GM12892 (cell line): ENCODE measurements at places on chromosomes 6 and 20.

GRCh38 chr20:34110025-34110744 lies 1.9 kb downstream of the EIF2S2 start:
- no peak for DNase-seq

DNA sequence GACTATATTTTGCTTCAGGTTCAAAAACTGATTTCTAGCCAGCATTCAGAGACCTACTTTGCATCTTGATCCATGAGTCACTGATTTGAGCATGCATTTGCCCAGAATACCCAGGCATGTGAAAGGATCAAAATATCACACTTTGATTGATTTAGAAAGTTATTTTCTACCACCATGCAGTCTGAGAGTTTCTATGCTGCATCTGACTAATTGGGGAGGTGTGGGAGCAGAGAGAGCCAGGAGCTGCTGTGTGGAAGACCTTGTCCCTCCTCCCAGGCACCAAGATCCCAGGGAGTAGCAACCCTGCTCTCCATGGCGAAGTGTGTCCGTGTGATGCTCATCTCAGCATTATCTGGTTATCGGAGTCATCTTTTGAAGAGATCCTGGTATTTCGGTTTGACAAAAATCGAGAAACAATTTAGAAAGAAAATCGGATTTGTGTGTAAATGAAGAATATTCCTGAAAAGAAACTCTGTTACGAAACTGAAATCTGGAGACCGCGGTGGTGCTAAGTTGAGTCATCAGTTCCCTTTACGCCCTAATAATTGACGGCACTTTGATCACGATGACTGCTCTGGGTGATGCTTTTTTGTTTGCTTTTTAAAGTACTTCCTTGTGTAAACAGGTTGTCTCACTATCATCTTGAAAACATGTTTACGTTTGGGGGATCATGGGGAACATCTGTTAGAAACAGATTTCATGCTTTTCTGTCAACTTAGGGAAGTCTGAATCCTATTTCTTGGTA lies 193.4 kb downstream of the BACH2 start:
- no peak for DNase-seq

DNA sequence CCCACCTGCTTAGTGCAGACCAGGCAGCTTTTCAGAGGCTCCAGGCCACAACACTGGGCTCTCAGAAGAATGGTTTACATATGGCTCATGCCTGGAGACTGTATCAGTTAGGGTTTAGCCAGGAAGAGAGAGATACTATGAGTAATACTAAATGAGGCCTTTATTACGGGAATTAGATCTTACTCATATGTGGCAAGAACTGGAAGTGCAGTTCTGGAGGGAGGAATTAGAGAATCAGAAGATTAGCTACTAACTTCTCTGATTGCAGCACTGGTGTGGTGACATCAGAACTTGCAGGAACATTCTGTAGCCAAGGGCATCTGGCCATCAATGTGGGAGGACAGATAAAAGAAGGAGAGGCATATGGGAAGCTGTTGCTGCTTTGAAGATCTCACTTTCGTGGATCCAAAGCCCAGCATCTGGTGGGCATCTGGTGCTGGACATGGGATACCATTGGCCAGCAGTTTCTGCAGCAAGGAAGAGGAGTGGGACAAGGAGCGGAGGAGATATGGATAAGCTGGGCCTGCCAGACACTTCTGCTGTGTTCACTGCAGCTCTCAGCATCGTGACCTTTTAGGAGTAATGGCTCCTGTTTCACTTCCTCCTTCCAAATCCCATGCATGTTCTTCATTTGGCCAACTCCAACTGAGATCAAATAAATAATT lies 248.5 kb downstream of the BTBD3 start:
- no peak for DNase-seq

DNA sequence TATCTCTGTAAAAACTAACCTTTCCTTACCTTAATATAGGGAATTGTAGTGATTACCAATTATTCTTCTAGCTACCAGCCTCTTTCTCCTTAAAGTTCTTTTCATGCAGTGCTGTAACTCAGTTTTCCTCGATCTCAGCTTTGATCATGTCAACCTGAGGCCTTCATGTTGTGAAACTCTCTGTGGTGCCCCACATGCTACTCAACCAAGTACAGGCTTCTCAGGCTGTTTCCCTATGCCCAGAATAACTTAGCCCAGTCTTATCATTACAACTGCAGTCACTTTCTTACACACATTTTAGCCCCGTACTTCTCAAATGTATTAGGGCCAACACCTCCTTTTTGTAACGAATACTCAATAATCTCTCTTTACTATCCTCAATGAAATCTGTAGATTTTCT lies 90.1 kb upstream of the SUPT3H start:
- DNase-seq, result no peak

- DNase-seq, result no peak
These were observed 40.3 kb downstream of the MDFI start for GRCh38 chr6:41678511-41679084.

DNA sequence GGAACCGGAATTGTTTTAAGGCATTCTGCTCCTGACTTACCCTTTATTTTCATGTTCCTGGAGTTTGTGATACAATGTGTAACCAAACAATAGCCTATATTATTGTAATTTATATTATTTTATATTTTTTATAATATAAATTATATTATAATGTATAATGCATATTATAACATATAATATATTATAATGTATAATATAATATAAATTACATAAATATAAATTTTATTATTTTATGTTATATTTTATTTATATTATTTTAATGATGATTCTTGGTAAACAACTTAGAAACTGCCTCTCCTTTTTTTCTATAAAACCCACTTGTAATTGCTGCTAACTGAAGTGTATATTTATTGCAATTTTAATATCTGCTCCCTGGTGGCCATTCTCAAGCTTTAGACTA lies 629.1 kb downstream of the MMUT start:
- DNase-seq, result no peak

GRCh38 chr6:79559706-79560105 lies 22.5 kb upstream of the LCA5 start:
- DNase-seq, result no peak

- no peak for DNase-seq
These were observed 280 bp downstream of the SPATA2 start for GRCh38 chr20:49915118-49915379.

- DNase-seq, result no peak
These were observed at the start of gene CCN5 for GRCh38 chr20:44714701-44715498. CCN5 (plus strand) TSS chr20:44715369; CDS start chr20:44715391, 22 bp downstream.

- DNase-seq, result no peak
These were observed 72.0 kb upstream of the INSM1 start for GRCh38 chr20:20295621-20296498.

DNA sequence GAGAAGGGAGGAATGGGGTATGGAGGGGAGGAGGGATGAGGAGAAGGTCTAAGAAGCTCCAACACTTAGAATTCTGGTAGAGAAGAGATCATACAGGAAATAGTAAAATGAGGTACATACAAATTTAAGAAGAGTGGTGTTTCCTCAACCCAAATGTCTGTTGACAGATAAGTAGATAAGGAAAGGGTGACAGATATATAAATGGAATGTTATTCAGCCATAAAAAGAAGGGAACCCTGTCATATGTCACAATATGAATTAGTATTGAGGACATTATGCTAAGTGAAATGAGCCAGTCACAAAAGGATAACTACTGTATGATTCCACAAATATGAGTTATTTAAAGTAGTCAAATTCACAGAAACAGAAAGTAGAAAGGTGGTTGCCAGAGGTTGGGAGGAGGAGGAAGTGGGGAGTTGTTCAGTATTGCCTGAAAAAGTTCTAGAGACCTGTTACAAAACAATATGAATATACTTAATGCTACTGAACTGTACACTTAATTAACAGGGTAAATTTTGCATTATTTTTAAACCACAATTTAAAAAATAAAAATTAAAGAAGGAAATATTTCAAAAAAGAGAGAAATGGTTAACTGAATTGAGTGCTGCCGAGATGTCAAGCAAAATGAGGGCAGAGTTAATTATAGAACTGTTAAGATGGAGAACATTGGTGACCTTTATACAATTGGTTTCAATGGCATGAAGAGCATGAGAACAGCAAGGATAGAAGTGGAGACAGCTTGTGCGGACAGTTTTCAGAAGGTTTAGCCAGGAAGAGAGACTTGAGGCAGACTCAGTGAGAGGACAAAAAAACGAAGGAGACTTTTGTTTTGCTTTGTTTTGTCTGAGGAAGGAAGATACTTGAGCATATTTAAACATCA lies 47.6 kb upstream of the ADGRF4 start:
- DNase-seq, result no peak

DNA sequence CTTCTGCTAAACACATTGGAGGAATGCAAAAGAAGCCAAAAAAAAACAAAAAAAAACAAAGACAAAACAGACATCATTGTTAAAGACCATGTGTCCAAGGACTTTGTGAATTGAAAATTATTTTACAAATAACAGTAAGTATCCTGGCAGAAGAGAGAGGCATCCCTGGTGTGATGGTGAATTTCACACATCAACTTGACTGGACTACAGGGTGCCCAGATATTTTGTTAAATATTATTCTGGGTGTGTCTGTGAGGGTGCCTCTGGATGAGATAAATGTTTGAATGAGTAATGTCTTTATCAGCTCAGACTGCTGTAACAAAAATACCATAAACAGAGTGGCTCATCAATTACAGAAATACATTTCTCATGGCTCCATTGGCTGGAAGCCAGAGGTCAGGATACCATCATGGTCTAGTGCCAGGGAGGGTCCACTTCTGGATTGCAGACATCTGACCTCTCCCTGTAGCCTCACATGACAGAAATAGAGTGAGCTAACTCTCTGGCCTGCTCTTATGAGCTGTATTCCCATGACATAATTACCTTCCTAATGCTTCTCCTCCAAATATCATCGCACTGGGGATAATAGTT lies 12.2 kb upstream of the C6orf118 start:
- no peak for DNase-seq

- no peak for DNase-seq
These were observed 36.4 kb downstream of the HFE start for GRCh38 chr6:26123675-26123946.

GRCh38 chr20:32031007-32031958 lies 20.8 kb upstream of the HCK start:
- peak; percentile 48 for DNase-seq

DNA sequence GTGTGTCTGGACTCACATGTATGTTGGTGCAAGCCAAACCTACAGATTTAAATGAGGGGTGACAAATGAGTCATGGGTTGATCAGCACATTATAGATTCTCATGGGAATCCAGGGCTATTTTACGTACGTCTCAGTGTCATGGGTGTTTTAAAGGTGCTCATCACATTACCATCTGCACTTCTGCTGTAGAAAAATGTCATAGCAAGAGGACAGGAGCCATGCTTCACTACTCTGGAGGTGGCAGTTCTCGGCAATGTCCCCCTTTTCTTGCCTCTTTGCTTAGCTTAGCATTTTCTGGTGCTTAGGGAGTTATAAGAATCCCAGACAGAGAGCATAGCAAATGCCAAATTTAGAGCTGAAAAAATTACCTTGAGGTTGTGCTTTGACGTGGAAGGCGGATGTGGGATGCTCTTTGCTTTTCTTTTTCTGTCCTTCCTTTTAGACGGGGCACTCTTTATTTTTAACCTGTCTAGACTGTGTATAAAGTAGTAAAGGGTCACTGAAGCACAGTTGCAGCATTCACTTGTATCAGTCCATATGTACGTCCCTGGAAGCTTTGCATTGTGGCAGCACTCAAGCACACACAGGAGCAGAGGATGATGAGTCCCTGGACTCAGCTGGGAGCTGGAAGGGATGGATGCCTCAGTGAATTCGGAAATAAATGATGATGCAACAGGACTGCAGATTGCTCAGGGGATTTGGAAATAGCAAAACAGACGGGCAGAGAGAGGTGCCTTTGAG lies 139.7 kb downstream of the SYNDIG1 start:
- DNase-seq, result no peak

- DNase-seq, result no peak
These were observed 9.5 kb upstream of the RAMACL start for GRCh38 chr6:166595949-166596348.

- no peak for DNase-seq
These were observed 144.7 kb downstream of the MYO6 start for GRCh38 chr6:75893776-75894152.

- no peak for DNase-seq
These were observed 163.2 kb downstream of the RALGAPA2 start for GRCh38 chr20:20549267-20549612.

DNA sequence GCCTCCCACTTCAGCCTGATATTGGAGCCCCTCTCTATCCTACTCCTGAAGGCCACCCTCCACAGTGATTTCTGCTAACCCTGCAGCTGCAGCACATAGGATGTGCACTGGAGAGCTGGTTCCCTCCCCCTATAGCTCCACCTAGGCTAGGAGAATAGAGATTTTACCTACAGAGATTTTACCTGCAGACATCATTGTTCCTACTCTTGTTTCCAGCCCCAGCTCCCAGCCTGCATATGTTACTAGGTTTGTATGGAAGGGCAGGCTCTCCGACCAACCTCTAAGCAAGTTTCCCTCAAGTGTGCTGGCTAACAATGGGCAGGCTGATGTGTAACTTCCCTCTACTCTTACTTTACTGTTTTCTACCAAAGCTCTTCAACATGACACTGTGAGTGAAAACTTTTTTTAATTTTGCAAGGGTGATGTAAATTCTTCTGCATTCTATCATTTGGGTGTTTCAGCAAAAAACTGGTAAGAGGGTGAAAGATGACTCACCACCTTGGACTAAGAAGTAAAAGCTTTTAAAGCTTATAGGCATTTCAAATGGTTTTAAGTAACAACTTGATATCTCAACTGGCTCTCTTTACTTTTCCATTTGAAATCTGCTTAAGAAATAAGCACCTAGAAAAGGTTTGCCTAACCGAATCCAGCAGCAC lies 106.8 kb downstream of the CDK19 start:
- DNase-seq, result no peak

DNA sequence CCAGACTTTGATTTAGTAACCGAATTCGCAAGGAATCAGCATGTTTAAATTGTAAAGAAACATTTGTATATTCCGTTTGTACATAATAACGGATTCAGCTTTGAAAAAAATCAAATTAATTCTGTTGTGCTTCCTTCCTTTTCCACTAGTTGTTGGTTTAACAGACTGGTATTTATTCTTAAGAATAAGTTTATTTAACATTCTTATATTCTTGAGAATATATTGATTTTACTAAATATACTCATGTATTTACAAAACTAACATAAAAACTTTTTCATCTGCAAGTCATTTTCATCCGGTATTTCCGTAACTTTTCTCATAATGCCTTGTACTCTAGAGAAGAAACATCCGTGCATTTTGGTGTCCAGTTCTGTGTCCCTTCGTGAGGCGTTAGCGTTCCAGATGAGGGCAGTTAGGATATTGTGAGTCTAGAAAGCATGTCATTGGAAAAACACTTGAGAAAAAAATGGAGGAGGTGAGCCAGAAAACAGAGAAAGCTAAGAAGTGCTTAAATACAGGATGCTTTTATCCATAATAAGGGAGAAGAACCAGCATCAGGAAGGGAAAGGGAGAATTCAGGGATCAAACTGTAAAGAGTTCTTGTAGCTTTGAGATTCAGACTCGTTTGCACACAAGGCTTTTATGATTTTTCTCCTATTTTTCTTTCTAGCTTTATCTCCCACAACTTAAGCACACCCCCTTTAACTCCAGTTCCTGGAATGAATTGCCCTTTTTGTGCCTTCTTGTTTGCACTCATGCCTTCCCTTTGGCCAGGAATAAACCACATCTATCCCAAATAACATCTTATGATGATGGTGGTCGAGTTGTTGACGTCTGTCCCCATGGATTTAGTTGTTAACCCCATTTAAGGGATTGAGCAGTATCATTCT lies 1.8 kb downstream of the WRNIP1 start:
- DNase-seq, result no peak

- DNase-seq, result no peak
These were observed 502 bp upstream of the HTR1E start for GRCh38 chr6:86936834-86937218.
